ENCODE measurements at places on chromosomes 7 and 10. TPM values are rescaled to one million over a fixed set of nuclear protein-coding genes. Genes with fewer than 3 reads are reported as not detected.

GRCh38 chr10:61480208-61480607 lies 27.0 kb upstream of the TMEM26 start:
- H3K4me1 ChIP-seq, result no peaks in the 10 kb centered on the region
- H3K27ac ChIP-seq, result no peak overlapping the region
- DNase-seq, result no peak
- H3K36me3 ChIP-seq, result no peaks in the 10 kb centered on the region
- no peaks in the 10 kb centered on the region for H3K27me3 ChIP-seq
- no peak overlapping the region for H3K4me3 ChIP-seq

DNA sequence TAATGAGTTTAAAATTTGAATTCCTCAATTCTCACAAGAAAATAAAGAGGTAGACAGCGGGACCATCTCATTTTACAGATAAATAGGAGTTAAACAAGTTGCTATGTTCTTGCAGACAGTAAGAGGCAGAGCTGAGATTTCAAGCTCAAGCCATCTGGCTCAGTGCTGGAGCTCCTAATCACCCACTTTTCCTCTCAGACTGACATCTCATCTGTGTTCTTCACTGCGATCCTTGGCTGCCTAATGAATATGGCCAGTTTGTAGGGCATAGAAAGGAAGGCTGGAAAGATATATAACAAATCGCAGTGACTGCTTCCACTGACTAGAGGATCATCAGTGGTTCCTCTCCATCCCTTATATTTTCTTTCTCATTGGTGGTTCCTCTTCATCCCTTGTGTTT lies 151.2 kb downstream of the MPP7 start:
- H3K36me3 ChIP-seq, result no peaks in the 10 kb centered on the region
- DNase-seq, result no peak
- no peaks in the 10 kb centered on the region for H3K4me1 ChIP-seq
- H3K27ac ChIP-seq, result no peak overlapping the region

DNA sequence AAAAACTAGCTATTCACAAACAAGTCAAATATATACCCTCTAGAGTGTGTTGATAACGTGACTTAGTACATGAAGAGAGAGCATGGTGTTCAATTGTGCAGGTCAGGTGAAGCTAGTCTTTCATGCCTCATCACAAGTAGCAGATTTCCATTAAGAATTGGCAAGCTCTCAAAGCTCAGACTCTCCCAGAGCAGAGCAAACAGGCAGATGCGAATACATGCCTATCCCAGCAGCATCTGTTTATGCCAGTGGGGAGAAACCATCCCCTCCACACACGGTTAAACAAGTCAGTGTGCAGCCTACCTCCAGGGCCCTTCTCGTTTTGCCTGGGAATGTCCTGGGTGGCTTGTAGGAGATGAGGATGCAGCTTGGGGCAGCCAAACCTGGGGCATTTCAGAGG lies 532.5 kb upstream of the C7orf33 start:
- no peaks in the 10 kb centered on the region for H3K36me3 ChIP-seq
- H3K27me3 ChIP-seq, result no peaks in the 10 kb centered on the region
- H3K27ac ChIP-seq, result no peak overlapping the region
- H3K4me3 ChIP-seq, result no peak overlapping the region
- no peak for DNase-seq

DNA sequence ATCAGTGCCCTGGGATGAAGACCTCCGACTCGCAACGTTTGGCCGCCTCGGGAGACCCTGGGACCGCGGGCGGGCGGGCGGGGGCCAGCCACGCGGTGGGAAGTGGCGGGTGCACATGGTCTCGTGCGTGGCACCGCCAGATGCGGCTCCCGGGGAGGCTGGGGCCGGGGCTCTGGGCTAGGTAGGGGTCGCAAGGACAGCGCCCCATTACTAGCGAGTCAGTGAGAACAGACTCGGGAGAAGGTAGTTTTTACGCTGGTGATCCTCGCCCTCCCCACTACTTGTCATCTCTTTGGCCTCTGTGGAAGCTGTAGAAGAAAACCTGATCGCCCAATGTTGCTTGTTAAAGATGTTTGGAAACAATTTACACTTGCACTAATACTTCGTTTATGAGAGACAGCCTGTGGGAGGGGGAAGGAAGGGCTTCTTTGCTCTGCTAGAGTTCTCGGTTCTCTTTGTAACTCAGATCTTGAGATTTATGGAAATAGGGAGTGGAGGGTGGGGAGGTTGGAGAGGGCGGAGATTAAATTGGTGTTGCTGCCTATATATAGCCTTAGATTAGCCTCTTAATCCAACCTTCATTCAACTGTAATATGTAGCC lies 591 bp downstream of the BZW2 start:
- no peaks in the 10 kb centered on the region for H3K27me3 ChIP-seq
- H3K36me3 ChIP-seq, result no peaks in the 10 kb centered on the region
- no peaks in the 10 kb centered on the region for H3K4me1 ChIP-seq
- DNase-seq, result peak; percentile 84

- H3K4me1 ChIP-seq, result peaks cover 7% of the 10 kb centered on the region
- peak; percentile 84 for DNase-seq
- H3K27me3 ChIP-seq, result no peaks in the 10 kb centered on the region
- H3K27ac ChIP-seq, result peak overlapping the region; percentile 22
Measured at GRCh38 chr7:120996333-120996987, 7.9 kb downstream of the CPED1 start.

- no peaks in the 10 kb centered on the region for H3K4me1 ChIP-seq
- H3K36me3 ChIP-seq, result no peaks in the 10 kb centered on the region
- H3K4me3 ChIP-seq, result peak overlapping the region; percentile 65
- no peak for DNase-seq
Measured at GRCh38 chr7:139358541-139359365, 941 bp upstream of the LUC7L2 start.

GRCh38 chr10:95295031-95295755 lies 4.4 kb upstream of the PDLIM1 start:
- peak; percentile 68 for DNase-seq
- peaks cover 2% of the 10 kb centered on the region for H3K4me1 ChIP-seq
- peak overlapping the region; percentile 49 for H3K27ac ChIP-seq
- no peaks in the 10 kb centered on the region for H3K27me3 ChIP-seq
- H3K36me3 ChIP-seq, result no peaks in the 10 kb centered on the region
- no peak overlapping the region for H3K4me3 ChIP-seq

EPDR1 gene
- 31.3 TPM for polyA plus RNA-seq

- H3K36me3 ChIP-seq, result no peaks in the 10 kb centered on the region
- no peaks in the 10 kb centered on the region for H3K4me1 ChIP-seq
- H3K27me3 ChIP-seq, result no peaks in the 10 kb centered on the region
- no peak for DNase-seq
Measured at GRCh38 chr10:63696205-63696604, 175.0 kb downstream of the REEP3 start.

EMX2 gene
- not detected for polyA plus RNA-seq

MEST gene
- polyA plus RNA-seq, result 4.9 TPM

DNA sequence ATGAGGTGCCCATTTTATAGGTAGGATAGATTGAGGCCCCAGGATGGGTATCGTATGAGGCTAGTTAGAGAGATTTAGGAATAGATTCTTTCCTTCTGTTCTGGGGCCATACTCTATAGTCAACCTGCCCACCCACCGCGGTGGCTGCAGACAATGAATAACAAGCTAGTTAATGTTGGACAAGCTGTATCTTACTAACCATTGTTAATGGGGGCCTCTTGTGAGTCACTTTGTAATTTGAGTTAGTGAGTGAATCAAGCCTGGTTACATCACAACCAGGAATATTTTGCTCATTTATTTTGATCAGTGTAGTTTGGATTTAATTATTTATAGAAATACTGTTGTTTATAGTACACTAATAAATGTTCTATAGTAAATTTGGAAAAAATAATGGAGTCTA lies 7.3 kb downstream of the SORCS3 start:
- no peak for DNase-seq
- no peak overlapping the region for H3K4me3 ChIP-seq
- no peaks in the 10 kb centered on the region for H3K36me3 ChIP-seq
- H3K4me1 ChIP-seq, result no peaks in the 10 kb centered on the region
- no peak overlapping the region for H3K27ac ChIP-seq

LMBR1 gene
- polyA plus RNA-seq, result 10.0 TPM

GRCh38 chr7:101998906-101999240 lies 181.4 kb downstream of the CUX1 start:
- H3K4me1 ChIP-seq, result no peaks in the 10 kb centered on the region
- H3K36me3 ChIP-seq, result no peaks in the 10 kb centered on the region
- no peak overlapping the region for H3K4me3 ChIP-seq
- no peak overlapping the region for H3K27ac ChIP-seq
- no peak for DNase-seq

GRCh38 chr10:83930-84530 lies 34.9 kb upstream of the TUBB8 start:
- no peaks in the 10 kb centered on the region for H3K27me3 ChIP-seq
- H3K4me3 ChIP-seq, result no peak overlapping the region
- no peaks in the 10 kb centered on the region for H3K36me3 ChIP-seq
- H3K4me1 ChIP-seq, result no peaks in the 10 kb centered on the region
- H3K27ac ChIP-seq, result no peak overlapping the region

DNA sequence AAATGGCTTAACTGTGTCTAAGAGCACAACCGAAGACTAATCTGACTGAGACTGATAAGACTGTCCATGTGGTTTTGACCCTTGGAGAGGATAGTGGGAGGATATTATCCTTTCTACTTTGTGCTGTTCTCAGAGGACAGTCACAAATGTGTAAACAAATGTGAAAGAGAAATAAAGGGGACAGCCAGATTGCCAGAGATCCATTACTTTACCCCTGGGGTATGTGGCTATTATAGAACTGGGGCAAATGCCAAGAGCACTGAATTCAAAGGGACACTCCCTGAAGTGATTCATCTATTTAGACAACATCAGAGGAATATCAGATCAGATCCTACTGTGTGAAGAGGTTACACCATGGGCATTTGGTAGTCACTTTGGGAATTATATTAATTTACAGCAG lies 154.7 kb downstream of the RNLS start:
- DNase-seq, result no peak
- H3K36me3 ChIP-seq, result no peaks in the 10 kb centered on the region
- H3K27me3 ChIP-seq, result no peaks in the 10 kb centered on the region
- peaks cover 1% of the 10 kb centered on the region for H3K4me1 ChIP-seq
- no peak overlapping the region for H3K27ac ChIP-seq

ITGB8 gene
- polyA plus RNA-seq, result 1.1 TPM

LIPM gene
- not detected for polyA plus RNA-seq

GRCh38 chr7:4784799-4785198 lies 9.4 kb downstream of the AP5Z1 start:
- no peak overlapping the region for H3K27ac ChIP-seq
- no peak overlapping the region for H3K4me3 ChIP-seq
- no peaks in the 10 kb centered on the region for H3K27me3 ChIP-seq
